ENCODE measurements at places on chromosomes 5 and 9. TPM values are rescaled to one million over a fixed set of nuclear protein-coding genes. Genes with fewer than 3 reads are reported as not detected.

FAM81B gene
- polyA plus RNA-seq, result not detected

ASPN gene
- 8.9 TPM for polyA plus RNA-seq

ELAVL2 gene
- not detected for polyA plus RNA-seq

ENTREP1 gene
- polyA plus RNA-seq, result 1.2 TPM

CRB2 gene
- not detected for polyA plus RNA-seq

All from small intestine (tissue), 16 donors.